ENCODE measurements at places on chromosomes 16 and 17.

DNA sequence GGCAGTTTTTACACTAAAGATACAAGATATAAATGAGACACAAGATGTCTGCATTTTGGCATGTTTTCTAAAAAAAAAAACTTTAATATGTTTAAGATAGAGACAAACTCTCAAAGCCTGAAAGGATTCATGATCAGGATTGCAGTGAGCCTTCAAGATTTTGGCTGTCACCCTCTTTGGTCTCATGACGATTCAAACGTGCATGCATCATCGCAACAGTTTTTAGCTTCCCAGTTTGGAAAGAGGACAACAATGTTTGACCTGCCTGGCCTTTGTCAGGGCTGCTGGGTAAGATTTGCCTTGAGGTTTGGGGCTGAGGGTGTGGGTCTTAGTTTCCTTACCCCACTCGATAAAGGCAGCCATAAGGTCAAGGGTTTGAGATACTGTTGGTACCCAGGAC, 134.1 kb downstream of the RGS9 start:
- DNase-seq, result no peak

- DNase-seq, result no peak
Observed at GRCh38 chr17:39573447-39574298, 34.0 kb downstream of the NEUROD2 start.

- DNase-seq, result no peak
Observed at GRCh38 chr16:86925067-86925791, 346.9 kb downstream of the FOXL1 start.

DNA sequence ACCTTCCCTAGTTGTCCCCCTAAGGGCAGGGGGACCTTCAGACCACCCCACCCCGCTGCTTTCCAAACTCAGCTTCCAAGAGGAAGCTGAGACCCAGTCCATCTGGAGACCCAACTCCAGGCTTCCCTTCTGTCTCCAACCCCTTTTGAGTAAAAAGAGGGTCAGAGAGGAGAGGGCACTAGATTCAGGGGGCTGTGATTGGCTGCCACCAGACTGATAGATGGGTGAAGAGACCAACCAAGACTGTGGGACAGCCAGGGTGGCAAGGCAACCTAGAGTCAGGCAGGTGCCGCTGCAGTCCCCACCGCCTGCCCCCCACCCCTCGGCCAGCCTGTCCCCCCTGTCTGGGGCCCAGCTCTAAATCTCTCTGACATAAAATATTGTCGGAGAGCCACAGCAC, 92.5 kb downstream of the SDK2 start:
- no peak for DNase-seq

DNA sequence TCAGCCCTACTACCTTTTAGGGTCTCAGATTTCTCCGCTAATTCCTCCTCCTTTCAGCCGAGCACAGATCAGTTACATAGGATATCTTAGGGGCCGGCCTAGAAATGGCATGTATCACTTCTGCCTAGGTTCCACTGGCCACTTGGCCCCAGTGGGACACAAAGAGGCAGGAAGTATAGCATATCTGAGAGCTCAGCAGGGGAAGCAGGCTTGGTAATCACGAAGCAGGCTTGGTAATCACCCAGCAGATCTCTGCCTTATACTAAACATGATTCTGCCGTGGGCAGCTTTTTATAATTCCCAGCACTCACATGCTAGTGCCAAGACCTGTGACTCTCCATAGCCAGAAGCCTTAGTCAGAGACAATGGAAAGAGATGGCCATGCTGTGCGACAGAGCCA, 59.6 kb upstream of the CACNG5 start:
- DNase-seq, result no peak

DNA sequence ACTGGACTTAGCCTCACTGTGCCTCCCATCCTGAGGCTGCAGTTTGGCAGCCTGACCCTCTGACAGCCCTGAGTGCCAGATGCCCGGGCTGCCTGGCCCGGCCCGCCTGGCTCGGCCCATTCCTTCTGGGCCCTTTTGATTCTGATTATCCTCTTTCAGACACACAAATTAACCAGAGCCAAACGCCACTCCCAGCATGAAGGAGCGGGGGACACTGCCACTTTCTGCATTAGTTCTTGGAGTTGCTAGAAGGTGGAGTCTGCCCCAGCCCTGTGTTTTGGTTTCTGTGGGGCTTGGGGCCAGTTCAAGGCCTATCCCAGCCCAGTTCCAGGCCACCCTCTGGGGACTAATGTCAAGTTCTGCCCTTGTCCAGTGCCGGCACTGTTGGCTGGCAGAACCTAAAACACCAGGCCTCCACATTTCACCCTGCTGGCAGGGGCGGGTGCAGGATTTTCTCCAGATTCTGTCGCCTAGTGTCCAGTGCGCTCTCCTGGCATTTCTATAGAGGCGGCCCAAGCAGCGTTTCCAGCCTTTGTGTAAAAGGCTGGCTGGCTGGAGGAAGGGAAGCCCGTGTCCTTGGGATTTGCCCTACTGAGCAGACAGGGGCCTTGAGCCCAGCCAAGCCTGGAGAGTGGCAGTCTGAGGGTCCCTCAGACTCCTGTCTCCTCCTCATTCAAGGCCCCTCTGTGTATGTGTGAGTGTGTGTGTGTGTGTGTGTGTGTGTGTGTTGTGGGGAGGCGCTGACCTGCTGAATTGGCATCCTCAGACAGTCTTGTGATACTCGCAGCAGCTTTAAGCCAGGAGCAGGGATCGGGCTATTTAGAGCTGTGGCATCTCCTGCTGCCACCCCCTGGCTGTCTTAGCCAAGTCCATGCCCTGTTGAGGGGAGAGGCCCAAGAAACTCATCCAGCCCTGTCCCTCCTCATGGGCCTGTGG, 21.4 kb downstream of the PLCD3 start:
- no peak for DNase-seq

DNA sequence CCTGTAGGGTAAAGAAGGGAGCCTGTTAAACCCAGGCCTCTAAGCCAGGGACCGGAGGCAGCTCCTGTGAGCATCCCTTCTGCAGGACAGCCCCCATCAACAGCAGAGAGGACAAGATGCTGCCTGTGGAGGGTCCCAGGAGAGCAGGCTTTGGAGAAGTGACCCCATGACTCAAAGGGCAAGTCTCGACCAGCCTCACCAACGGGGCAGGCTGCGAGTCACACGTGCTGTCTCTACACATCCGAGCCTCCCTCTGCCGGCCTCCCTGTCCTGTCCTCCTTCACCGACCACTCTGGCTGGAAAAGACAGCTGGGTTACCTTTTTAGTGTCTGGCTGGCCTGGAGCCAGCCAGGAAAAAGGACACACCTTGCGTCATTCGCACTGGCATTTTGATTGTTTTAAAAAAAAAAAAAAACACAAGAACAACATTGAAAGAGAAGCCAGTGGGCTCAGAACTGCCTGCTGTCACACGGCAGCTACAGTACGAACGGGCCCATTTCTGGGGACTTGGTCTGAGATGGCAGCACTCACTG, 74.5 kb upstream of the RCVRN start:
- no peak for DNase-seq

DNA sequence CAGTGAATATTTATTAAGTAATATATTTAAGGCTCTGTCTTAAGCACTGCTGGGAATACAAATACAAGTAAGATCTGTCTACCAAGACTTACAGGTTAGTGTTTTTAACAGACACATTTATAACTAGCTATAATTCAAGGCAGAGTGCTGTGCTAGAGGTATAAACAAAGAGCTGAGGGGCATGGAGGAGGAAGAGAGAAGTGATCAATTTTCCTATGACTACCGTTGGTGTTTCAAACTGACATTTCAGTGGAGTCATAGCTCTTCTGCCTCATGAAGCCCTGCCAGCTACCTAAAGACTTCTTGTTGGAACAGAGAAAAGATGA, 79.9 kb downstream of the CYB561 start:
- DNase-seq, result no peak

- no peak for DNase-seq
Observed at GRCh38 chr17:43613917-43614316, 47.8 kb downstream of the MEOX1 start.

DNA sequence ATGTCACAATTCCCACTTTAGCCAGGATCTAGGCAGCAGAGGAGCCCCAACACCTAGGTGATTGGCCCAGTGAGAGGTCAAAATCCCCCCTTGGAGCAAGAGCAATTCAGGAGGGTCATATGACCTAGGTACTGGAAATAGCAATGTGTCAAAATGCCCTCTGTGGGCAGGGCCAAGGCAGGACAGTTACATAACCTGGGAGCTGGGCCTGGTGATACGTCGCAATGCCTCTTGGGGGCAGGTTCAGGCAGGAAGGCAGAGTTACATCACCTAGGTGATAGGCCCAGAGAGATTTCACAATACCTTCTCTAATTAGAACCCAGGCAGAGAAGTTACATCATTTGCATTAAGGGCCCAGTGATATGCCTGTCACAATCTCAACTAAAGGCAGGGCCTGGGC, 1906.3 kb downstream of the TP53TG3F start:
- no peak for DNase-seq

GRCh38 chr17:17111401-17112393, 69.4 kb downstream of the MPRIP start:
- DNase-seq, result no peak

DNA sequence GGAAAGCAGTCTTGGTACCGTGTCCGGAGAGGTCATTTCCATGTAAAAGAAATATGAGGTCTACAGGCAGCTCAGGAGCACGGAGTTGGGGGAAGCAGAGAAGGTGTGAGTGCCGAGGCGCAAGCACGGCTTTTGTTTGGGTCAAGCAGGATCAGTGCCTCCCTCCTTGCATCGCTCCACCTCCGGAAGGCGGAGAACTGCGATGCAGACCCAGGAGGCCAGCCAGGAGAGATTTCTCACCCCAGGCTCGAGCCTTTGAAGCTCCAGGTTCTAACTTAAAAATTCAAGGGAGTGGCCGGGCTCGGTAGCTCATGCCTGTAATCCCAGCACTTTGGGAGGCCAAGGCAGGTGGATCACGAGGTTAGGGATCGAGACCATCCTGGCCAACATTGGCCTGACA, 25.0 kb downstream of the NAA60 start:
- no peak for DNase-seq

GRCh38 chr16:10558746-10559641, 21.4 kb downstream of the EMP2 start:
- DNase-seq, result no peak

DNA sequence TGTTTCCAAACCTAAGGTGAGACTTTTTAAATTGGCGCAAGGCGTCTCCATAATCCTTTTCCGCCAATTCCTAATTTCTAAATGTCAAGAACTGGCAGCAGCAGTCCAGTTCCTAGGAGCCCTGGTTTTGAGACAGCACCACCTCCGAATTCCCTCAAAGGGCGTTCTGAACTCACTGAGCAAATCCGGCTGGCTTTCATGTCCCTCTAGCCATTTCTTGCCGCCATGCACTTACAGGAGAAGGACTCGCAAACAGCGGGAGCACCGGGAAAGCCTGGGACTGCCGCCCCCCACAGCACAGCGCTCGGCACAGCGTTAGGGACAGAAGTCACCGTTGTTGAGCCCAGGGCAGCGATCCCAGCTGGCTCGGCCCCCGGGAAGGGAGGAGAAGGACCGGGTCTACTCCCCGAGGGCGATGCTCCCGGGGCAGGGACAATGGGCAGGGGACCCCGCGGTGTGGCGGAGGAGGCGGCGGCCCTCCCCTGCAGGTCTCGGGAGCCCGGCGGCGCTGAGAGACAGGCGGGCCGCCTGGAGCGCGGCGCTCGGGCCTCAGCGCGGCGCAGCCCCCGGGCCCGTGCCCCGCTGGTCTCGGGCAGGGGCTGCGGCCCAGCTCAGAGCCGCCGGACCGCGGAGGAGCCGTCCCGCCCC, 545 bp downstream of the ARHGAP17 start:
- no peak for DNase-seq

DNA sequence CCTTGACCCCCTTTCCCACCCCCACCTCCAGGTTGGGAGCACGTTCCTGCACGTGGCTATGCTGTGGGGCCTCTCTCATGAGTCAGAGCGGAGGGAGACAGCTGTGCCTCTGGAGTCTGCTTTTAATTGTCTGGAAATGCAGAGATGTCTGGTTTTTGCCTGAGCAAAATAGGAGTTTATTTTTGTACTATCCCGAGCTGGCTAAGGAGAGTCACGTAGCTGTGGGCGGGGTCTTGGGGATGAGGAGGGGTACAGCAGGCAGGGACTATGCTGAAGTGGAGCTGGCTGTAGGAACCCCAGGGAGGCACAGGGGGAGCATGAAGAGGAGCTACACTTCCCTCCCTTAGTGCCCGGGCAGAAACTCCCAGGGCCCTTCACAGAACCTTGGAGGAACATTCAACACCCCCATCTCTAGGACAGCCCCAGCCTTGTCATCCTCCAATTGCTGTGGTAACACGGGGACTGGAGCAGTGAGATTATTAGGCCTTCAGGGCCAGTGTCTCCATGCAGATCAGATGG, 44.7 kb upstream of the LGALS9 start:
- no peak for DNase-seq

DNA sequence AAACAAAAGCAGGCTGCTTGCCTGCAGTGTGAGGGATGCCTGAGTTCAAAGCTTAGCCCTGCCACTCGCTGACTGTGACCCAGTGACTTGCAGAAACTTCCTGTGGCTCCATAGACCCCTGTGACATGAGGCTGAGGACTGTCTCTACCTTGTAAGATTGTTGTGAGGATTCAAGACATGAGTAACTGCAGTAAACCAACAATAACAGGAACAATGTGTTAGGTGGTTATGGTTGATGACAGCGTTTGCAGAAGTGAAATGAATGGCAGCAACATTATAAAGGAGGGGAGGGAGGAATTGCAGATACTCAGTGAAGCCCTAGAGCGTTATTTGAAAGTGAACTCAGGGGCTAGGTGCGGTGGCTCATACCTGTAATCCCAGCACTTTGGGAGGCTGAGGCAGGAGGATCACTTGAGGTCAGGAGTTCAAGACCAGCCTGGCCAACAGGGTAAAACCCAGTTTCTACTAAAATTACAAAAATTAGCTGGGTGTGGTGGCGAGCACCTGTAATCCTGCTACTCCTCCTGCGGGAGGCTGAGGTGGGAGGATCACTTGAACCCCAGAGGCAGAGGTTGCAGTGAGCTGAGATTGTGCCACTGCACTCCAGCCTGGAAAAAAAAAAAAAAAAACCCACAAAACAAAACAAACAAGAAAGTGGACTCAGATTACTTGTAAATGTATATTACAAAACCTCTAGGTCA, 33.5 kb upstream of the EMP2 start:
- no peak for DNase-seq

DNA sequence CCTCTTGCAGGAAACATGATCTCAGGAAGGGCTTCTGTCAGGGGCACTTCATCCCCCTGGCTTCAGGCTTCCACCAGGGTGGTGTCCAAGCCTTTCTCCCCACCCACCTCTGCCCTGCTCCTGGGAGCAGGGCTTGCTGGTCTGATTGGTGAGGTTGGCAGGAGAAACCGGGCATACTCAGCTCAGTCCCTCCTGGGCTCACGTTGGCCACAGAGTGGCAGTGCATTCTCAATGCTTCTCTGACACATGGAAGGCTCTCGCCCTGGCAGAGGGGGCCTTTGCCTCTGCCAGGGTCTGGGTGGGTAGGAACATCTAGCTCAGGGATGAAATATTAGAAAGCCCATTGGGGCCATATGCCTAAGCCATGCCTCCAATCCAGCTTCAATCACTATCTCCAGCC, 142.8 kb downstream of the AXIN2 start:
- DNase-seq, result no peak

Measured in vagina (tissue), 2 donors.